ENCODE measurements at places on chromosomes 4 and X.

GRCh38 chrX:23953908-23954269 is 46.1 kb downstream of the CXorf58 start:
- no peak for DNase-seq

- DNase-seq, result no peak
Observed at GRCh38 chr4:101711590-101712260, 78.8 kb upstream of the BANK1 start.

DNA sequence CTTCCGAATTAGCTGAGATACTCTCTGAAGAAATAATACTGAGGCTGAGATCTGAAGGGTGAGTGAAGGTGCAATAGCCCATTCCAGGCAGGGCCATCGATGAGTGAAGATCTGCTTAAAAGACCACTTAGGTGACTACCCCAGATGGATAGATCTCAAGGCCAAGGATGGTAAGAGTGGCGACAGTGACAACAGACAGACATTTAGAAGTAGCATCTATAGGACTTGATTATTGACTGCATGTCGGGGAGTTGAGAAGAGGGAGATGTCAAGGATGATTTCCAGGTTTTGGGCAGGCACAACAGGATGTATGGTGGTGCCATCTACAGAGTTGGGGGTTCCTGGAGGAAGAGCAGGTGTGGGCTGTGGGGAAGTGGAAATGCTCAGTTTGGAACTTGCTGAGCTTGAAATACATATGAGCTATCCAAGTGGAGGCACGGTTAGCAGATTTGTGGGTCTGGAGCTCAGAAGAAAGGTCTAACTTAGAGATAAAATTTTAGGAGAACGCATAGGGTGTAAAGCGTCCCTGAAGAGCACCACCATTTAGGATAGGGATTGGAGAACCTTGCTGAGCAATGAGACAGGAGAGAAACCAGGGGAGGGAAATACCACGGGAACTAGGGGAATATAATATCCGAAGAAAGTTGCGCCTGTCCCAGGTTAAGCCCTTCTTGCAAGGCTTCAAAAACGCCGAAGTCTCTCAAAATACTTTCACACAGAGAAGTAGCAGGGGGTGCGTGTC is 688 bp downstream of the UFSP2 start:
- no peak for DNase-seq

- no peak for DNase-seq
Observed at GRCh38 chrX:47146121-47146935, 1.3 kb downstream of the RBM10 start.

- DNase-seq, result no peak
Observed at GRCh38 chr4:153620352-153620751, 63.7 kb upstream of the TLR2 start.

DNA sequence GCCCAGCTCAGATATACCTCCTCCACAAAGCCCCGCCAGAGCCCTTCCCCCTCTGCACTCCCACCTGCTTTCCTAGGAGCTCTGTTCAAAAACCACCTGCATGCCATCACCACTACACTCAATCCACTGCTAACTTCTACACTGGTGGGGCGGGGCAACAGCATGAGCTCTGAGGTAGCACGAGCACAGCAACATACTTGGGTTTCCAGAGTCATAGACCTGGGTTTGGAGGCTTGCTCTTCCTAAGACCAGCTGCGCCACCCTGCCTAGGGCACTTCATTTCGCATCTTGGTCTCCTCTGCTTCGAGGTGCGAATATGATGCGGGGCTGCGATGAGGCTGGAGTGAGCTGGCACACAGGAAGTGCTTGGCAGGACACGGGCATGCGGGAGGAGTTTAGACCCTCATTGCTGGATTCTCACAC is 3.6 kb downstream of the SASH3 start:
- DNase-seq, result no peak

DNA sequence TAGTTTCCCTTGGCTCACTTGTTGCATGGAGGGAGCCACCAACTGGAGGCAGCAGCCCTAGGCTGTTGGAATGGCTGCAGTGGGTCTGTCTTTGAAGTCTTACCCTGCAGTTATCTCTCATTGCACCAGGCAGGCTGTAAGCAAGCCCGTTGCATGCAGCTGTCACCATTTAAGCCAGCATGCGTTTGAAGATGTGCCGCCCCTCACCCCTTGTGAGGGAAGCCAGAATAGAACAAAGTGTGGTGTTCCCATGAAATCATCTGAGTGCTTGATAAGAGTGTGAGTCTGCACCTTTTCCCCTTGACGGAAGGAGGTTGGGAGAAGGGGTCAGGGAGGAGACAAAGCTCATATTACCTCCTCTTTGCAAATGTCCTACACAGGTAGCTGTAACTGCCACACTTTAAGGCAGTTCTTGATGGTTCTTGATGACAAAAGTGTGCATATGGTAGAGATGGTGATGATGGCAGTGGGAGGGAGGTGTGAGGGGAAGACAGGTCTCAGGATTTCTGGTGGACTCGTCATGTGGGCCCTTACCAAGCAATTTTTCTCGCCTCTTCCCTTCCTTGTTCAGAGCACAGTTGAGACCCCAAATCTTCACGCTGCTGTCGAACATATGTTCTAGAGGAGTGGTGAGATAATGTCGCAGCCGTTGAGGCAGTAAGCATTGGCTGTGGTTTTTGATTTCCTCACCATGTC is 191.4 kb upstream of the LEF1 start:
- DNase-seq, result no peak

- DNase-seq, result peak; percentile 0
Observed at GRCh38 chrX:70553516-70553915, 108.9 kb downstream of the DLG3 start.

GRCh38 chrX:154508384-154508745 is 7.7 kb downstream of the FAM3A start:
- DNase-seq, result no peak

- DNase-seq, result no peak
Observed at GRCh38 chrX:109399831-109400230, 82.1 kb downstream of the GUCY2F start.

DNA sequence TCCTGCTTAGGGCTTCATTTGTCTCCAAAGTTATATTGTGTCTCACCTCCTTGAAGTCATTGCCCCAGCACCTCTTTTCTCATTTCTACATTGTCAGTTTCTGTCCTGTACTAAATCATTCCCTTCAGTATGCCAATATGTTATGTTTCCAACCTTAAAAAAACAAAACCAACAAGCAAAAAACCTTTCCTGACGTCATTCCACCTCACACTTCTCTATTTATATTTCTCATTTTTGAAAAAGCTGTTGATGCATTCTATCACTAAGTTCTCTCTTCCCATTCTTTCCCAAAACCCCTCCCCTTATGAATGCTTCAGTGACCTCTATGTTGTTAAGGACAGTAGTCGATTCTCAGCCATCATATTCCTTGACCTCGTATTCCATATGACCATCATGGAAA is 98.7 kb upstream of the ARHGAP24 start:
- DNase-seq, result no peak
